ENCODE measurements at places on chromosomes 13 and 19. TPM values are rescaled to one million over a fixed set of nuclear protein-coding genes. Genes with fewer than 3 reads are reported as not detected.

DNA sequence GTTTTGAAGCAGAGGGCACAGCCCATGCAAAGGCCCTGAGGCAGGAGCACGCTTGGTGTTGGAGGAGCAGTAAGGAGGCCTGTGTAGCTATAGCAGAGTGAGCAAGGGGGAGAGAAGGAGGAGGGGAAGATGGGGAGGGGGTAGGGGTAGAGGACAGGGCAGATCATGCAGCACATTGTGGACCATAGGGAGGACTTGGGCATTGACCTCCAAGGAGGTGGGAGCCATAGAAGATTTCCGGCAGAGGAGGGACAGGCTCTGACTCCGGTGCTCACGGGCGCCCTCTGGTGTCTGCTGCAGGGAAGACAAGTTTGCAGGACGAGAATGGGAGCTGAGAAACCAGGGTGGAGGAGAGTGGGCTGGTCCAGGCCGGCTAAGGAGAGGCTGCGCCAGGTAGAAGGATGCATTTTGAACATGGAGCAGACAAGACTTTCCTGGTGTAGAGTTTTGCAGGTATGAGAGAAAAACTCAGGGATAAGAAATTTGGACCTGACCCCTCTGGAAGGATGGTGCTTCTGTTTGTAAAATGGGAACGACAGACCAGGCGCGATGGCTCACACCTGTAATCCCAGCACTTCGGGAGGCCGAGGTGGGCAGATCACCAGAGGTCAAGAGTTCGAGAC is 13.7 kb upstream of the CREB3L3 start:
- ATAC-seq = peak; percentile 90

- no peak for ATAC-seq
Measured at GRCh38 chr13:43478211-43478610, 308.6 kb downstream of the ENOX1 start.

GRCh38 chr13:82458169-82458568 is 1424.1 kb downstream of the SLITRK1 start:
- ATAC-seq = no peak

Gene SIGLEC5
- total RNA-seq = not detected

- peak; percentile 99 for ATAC-seq
Measured at GRCh38 chr13:74966814-74967424, 515.0 kb downstream of the TBC1D4 start.

DNA sequence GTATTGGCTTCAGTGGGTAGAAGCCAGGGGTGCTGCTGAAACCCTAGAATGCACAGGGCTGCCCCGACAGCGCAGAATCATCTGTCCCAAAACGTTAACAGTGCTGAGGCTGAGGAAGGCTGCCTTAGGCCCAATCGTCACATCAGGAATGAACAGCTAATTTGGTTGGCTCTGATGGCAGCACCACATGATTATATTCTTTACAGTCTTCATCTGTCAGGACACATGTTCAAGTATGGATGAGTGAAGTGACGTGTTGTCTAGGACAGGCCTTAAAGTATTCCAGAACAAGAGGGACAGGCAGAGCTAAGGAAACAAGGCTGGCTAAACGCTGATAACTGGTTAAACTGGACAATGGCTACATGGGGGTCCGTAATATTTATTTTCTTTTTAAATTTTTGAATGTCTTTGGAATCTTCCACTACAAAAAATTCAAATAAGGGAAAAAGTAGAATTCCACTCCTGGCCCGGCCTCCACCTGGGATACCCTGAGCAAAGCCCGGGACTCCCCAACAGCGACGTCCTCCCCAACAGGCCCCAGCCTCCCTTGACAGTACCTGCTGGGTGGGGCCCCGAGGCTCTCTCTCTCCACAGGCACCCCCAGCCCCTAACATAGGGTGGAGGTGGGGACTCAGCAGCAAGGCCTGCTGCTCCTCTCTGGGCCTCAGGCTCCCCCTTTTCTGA is 14.8 kb upstream of the CCNP start:
- no peak for ATAC-seq

GRCh38 chr19:11421371-11422098 is 2.4 kb upstream of the RGL3 start:
- peak; percentile 43 for ATAC-seq

DNA sequence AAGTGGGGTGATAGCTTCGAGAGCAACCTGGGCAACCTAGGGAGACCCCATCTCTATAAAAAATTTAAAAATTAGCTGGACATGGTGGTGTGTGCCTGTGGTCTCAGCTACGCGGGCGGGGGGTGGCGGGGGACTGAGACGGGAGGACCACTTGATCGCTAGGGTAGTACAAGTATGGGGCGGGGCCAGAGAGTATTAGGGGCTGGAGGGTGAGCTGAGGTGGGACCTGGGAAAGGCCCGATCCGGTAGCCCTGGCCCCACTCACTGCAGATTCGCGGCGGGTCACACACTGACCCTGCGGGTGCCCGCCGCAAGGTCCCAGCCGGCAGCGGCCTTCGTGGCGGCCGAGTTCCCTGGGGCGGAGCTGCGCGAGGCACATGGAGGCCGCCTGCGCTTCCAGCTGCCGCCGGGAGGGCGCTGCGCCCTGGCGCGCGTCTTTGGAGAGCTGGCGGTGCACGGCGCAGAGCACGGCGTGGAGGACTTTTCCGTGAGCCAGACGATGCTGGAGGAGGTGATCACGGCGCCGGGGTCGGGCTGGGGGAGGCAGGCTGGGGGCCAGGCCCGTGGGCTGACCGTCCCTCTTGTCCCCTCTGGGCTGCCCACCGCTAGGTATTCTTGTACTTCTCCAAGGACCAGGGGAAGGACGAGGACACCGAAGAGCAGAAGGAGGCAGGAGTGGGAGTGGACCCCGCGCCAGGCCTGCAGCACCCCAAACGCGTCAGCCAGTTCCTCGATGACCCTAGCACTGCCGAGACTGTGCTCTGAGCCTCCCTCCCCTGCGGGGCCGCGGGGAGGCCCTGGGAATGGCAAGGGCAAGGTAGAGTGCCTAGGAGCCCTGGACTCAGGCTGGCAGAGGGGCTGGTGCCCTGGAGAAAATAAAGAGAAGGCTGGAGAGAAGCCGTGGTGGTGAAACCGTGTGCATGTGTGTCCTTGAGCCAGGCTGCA is 2.0 kb upstream of the ARHGAP45 start:
- peak; percentile 89 for ATAC-seq

Gene HCST
- total RNA-seq = 3.8 TPM

DNA sequence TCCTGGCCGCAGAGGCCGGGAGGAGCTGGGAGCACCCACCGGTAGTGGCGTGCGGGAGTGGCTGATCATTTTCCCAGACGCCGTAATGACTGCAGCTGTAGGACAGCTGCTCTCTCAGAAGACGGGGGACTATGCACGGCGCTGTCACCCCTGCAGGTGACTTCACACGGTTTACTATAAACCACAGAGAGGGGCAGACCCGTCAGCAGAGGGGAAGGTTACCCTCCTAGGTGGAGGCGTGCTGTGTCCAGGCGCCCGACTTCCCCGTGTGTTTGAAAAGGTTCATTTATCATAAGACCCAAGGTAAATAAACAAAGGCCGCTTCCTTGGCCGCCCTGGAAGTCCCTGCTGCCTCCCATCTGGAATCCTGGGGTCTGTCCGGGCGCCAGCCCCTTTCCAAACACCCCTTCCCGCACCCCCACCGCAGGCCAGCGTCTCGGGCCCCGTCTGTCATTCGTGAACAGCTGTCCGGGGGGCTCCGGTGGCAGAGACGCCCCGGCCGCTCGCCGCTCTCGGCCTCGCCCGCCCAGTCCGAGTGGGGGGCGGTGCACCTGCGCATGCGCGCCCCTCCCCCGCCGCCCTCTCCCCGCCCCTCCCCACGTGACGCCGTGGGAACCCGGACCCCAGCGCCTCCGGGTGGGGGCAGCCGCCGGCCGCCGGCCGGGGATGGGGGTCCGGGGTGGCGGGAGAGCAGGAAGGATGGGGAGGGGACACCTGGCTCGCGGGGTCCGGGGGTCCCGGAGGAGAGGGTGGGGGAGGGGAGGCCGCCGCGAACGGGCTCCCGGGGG is 915 bp downstream of the SHC2 start:
- ATAC-seq = peak; percentile 49

DNA sequence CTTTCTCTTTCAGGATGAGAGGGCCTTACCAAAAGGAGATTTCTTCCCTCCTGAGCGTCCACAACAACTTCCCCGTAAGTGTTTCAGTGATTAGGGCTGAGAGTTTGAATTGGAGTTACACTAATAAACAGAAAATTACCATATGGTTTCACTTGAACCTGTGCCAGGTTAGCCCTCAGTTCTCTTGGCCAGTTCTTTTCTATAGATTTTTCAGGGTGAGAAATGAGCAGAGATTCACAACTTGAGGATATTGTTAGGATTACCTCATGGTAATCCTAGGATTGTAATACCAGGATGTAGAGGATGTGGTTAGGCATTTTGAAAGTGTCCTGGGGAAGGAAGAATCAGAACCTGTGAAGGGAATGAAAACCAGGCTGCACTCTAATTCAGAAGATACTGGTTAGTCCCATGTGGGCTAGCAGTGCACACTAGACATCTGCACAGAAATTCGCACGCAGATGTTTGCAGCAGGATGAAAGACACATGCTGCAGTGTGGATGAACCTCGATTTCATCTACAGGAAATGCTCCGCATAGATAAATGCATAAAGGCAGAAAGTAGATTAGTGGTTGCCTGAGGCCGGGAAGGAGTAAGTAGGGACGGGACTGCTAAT is 24.1 kb downstream of the HNRNPM start:
- ATAC-seq = no peak

GRCh38 chr19:35344511-35345031 is 3.1 kb upstream of the FFAR1 start:
- no peak for ATAC-seq

Gene TEX101
- not detected for total RNA-seq

Gene FZR1
- 27.9 TPM for total RNA-seq

Gene RPS16
- total RNA-seq = 2,727 TPM

GRCh38 chr19:47490847-47491246 is 6.8 kb upstream of the KPTN start:
- no peak for ATAC-seq

GRCh38 chr19:20662421-20663105 is 1.2 kb upstream of the ZNF626 start:
- ATAC-seq = no peak

- no peak for ATAC-seq
Measured at GRCh38 chr13:75715601-75716523, 79.7 kb downstream of the LMO7 start.

DNA sequence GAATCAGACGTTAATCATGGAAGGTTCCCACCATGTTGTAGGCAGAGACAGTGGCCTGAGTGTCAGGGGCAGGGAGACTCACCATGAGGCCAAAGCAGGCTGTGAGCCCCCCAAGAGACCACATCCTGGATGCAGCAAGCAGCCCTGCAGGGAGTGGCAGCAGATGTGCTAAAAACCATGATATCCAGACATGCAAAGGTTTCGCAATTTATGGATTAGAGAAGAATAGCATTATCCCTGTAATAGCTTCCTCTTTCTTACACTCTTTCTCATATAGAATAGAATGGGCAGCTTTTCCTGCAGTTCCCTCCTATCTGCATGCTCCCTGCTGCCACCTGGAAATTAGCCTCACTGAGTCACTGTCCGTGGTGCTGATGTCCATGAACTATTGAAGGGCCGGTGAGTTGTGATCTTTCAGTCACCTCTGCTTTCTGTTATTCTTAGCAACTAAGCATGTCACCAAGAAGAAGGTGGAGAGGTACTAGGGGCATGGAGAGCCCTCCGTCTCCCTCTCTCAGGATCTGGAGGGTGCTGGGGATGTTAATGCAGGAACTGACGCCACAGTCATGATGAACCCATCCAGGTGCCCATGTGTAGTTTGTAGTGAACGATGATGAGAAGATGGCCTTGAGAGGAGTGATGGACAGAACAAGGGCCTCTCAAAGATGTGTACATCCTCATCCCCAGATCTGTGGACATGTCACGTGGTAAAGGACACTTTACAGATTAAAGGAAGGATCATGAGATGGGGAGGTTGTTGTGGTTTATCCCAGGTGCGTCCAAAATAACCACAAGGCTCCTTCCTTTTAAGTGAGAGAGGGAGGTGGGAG is 9.9 kb downstream of the CEACAM4 start:
- peak; percentile 47 for ATAC-seq

DNA sequence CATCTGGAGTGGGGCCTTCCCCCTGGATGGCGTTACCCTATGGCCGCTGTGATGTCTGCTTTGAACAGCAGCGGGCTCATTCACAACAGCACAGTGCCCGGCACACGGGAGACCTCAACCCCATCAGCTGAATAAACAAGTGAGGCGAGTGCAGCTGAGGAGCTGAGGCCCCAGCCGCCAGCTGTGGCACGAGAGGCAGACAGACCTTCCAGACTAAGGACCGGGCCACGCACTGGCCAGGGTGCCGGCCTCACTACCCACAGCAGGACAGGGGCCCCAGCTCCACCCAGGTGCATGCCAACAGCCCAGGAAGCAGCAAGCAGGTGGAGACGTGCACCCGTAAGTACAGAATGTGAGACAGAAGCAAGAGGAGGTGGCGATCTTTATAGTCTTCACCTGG is 39.6 kb downstream of the STK24 start:
- no peak for ATAC-seq

GRCh38 chr13:99384468-99384867 is 77.3 kb upstream of the GPR183 start:
- no peak for ATAC-seq

DNA sequence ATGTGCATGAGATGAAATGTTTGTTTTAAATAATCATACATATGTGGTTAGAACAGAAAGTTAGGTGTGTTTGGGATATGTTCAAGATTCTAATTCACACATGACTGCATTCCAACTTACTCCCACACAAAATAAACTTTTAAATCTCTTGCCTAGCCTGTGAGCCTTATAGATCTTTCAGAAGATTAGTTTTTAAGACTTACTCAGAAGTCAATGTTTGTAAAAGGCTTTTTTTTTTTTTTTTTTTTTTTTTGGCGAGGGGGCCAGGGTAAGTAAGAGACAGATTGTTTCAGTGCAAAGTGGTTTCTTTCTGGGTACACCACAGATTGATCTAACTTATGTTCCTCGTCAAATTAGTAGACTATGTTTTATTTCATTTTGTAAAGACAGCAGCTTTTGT is 39.1 kb downstream of the GPR180 start:
- no peak for ATAC-seq

Gene KLC3
- 0.42 TPM for total RNA-seq

- ATAC-seq = no peak
Measured at GRCh38 chr13:95956589-95957148, 96.5 kb downstream of the UGGT2 start.
